Left ventricle myocardium inferior (tissue), 1 donor: ENCODE measurements at places on chromosomes 4 and X. TPM values are rescaled to one million over a fixed set of nuclear protein-coding genes. Genes with fewer than 3 reads are reported as not detected.
A peak's percentile ranks its signal among the peaks of the same experiment; 100 is the strongest.

The MAGED4B gene
- total RNA-seq: 1.5 TPM

DNA sequence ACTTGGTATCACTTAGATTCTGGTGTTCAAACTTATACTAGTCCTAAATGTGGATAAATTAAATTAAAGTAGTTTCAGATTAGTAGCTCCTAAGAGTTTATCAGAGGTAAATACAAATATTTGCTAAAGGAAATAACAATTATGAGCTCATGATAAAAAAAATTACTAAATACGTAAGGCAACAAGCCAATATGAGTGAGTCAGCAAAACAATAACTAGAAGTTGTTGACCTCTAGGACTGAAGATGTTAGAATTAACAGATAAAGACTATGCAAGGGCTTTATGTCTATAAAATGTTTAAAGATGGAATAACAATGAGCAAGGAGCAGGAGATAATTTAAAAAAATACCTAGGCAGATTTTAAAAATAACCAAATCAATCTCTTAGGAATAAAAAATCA lies 195.8 kb downstream of the CLCN4 start:
- H3K4me3 ChIP-seq: no peak overlapping the region
- H3K4me1 ChIP-seq: no peaks in the 10 kb centered on the region
- no peaks in the 10 kb centered on the region for H3K36me3 ChIP-seq
- no peak overlapping the region for H3K27ac ChIP-seq

The TLR10 gene
- not detected for total RNA-seq

The CLNK gene
- total RNA-seq: not detected

The PNMA6F gene
- total RNA-seq: not detected

GRCh38 chrX:9857575-9858474 lies 71.6 kb downstream of the SHROOM2 start:
- no peaks in the 10 kb centered on the region for H3K36me3 ChIP-seq
- DNase-seq: no peak
- H3K4me1 ChIP-seq: no peaks in the 10 kb centered on the region
- no peaks in the 10 kb centered on the region for H3K27me3 ChIP-seq
- no peak overlapping the region for H3K27ac ChIP-seq
- no peak overlapping the region for H3K4me3 ChIP-seq

- no peak overlapping the region for H3K4me3 ChIP-seq
- H3K27me3 ChIP-seq: no peaks in the 10 kb centered on the region
- H3K36me3 ChIP-seq: no peaks in the 10 kb centered on the region
- no peak overlapping the region for H3K27ac ChIP-seq
- no peak for DNase-seq
- no peaks in the 10 kb centered on the region for H3K4me1 ChIP-seq
Measured at GRCh38 chr4:175509320-175509719, 302.7 kb downstream of the GPM6A start.

- no peak for DNase-seq
- H3K4me3 ChIP-seq: peak overlapping the region; percentile 77
- H3K36me3 ChIP-seq: no peaks in the 10 kb centered on the region
- H3K27me3 ChIP-seq: no peaks in the 10 kb centered on the region
- peaks cover 75% of the 10 kb centered on the region for H3K4me1 ChIP-seq
Measured at GRCh38 chr4:151323667-151324066, 1.7 kb downstream of the SH3D19 start.
